HCT116 (cell line): ENCODE measurements at places on chromosomes 5 and 9.
A peak's percentile ranks its signal among the peaks of the same experiment; 100 is the strongest.

- no peak for DNase-seq
Measured at GRCh38 chr9:134732392-134733110, 90.9 kb downstream of the COL5A1 start.

DNA sequence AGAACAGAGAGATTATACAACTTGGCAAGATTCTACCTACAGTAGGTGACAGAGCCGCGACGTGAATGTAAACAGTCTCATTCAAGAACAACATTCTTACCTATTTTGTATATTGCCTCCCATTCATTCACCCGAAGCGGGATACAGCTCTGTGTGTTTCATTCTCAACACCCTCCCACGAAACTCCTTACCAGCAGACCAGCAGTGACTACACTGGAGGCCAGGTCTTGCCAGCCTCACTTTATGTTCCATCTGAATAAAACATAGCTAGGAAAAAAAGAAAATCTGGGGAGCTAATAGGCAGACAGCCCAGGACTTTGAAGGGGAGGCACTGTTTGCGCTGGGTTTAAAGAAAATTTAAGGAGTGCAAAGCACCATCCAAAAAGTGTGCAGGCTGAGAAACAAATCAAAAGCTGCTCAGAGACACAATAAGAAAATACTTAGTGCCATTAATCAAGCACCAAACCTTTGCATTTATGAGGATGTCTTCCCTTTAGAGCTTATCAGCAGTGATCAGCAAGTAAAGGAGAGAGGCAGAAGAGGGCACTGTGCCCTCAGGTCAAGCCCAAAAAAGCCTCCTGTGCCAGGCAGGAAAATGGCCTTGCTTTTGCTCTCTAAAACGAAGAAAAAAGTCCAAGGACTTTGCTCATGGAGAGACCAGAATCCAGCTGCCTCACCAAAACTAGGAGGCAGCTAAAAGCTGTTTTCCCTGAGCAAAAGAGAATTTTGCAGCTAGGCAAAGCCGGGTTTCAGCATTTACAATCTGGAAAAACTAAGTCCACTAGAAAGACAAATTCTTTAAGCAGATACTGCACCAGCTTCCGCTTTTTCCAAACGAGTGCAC, 295.1 kb downstream of the BNC2 start:
- DNase-seq = no peak

- DNase-seq = no peak
Measured at GRCh38 chr5:57895766-57896165, 413.2 kb upstream of the ACTBL2 start.

GRCh38 chr5:82698026-82698425, 379.2 kb downstream of the TMEM167A start:
- DNase-seq = no peak

GRCh38 chr5:87829217-87829551, 416.5 kb upstream of the CCNH start:
- peak; percentile 6 for DNase-seq

DNA sequence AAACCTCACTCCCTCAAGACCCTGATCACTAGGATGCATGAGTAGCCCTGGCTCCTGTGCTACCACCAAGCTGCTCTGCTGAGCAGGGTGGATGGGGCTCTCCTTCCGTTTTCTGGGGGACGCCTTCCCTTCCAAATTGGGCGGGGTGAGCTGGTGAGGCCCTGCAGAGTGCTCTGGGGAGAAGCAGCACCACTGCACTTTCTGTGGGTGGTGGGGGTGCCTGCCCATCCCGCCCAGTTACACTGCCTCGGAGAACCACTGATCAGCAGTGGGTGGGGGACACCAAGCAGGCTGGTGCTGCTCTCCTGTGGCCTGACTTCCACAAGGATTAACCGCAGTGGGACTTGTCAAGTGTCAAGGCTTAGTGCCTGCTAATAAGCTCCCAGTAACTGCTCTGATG, 19.0 kb downstream of the GFPT2 start:
- no peak for DNase-seq

- DNase-seq = no peak
Measured at GRCh38 chr5:35324201-35324600, 93.9 kb upstream of the PRLR start.

DNA sequence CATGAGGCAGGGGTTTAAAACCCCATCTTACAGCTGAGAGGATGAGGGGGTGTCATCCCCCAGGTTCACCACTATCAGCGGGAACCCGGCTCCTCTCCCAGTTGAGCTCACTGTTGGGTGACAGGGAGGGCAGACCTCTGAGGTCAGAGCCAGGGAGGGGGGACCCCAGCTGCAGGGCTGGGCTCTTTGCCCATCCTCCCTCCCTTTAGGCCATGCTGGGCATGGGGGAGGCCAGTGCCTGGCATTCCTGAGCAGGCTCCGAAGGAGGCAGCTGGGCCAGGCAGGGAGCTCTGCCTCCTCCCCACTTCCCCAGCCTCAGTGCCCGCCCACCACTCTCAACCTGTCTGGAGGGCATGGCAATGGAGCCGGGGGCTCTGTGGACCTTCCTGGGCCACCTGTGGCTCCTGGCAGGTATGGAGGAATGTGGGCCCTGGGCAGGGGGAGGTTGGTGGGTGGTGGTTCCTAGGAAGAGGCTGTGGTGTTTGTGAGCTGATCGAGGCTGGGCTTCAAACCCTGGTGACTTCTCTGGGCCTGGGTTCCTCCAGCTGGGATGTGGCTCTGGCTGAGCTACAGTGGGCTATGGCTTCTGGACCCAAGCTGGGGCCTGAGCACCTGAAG, 12.6 kb downstream of the CRB2 start:
- DNase-seq = no peak

GRCh38 chr5:171387970-171388815, 544 bp downstream of the NPM1 start:
- DNase-seq = no peak

DNA sequence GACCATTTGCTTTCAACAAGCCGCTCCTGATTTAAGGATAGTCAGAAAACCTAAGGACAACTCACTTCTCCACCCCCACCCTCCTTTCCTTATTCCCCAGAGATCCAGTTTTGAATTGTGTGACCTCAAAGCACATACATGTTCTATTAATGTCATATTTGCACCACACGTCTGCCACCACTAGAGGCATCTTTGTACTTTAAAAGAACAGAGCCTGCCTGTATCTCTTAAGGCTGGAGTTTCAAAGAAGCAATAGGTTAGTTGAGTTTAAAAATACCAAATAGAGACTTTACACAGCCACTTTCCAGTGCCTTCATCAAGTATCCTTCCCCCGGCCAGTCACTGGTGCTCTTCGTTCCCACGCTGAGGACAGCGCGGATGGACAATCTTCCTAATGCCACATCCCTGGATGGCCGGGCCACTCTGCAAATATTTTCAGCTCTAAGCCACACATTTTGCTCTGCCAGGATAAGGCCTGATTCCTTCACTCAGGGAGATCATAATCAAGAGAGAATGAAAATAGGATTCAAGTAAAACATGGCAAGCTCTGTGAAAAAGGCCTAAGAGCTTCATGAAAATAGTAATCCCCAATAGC, 146.3 kb downstream of the SNCAIP start:
- peak; percentile 21 for DNase-seq

DNA sequence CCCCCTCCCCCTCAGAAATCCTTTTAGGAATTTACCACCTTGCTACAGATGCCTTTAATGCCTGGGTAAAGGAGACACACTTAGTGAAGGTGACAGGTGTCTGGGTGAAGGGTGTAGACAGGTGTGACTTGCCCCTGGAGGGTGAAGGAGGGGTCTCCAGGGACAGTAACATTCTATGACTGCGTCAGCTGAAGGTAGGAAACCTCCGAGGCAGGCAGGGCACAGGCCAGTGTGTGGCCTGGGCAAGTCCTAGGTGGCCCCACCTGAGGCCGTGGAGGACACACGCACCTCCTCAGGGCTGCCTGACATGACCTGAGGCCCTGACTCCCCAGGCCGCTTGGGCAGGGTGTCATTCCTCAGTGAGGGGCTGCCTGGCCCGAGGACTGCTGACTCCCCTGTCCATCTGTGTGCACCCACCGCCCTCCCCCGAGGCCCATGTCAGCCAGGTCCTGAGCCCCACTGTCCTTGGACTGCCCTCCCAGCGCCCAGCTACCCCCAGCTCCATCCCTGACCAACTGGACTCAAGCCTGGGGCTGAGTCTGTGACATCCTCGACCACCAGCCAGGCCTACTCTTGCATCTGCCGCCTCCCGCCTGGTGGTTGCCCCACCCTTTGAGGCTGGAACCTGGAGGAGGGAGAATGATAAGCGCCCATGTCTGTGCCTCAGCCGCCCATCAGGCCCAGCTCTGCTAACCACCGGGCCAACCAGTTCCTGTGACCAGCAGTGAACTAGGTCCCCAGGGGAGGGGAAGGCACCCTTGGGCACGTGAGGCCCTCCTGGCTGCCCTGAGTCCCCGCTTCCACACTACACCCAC, 18.4 kb downstream of the CARD19 start:
- no peak for DNase-seq

- DNase-seq = no peak
Measured at GRCh38 chr9:77965445-77966123, 66.0 kb downstream of the GNAQ start.

- DNase-seq = no peak
Measured at GRCh38 chr5:151432210-151432609, 15.2 kb upstream of the SLC36A1 start.
